A673 (cell line): ENCODE measurements at places on chromosomes 1 and 21. TPM values are rescaled to one million over a fixed set of nuclear protein-coding genes. Genes with fewer than 3 reads are reported as not detected.

- no peak overlapping the region for H3K27ac ChIP-seq
- no peaks in the 10 kb centered on the region for H3K4me1 ChIP-seq
- no peak overlapping the region for H3K4me3 ChIP-seq
- no peak for DNase-seq
- peaks cover 14% of the 10 kb centered on the region for H3K27me3 ChIP-seq
Observed at GRCh38 chr1:74596717-74597116, 76.9 kb downstream of the ERICH3 start.

DNA sequence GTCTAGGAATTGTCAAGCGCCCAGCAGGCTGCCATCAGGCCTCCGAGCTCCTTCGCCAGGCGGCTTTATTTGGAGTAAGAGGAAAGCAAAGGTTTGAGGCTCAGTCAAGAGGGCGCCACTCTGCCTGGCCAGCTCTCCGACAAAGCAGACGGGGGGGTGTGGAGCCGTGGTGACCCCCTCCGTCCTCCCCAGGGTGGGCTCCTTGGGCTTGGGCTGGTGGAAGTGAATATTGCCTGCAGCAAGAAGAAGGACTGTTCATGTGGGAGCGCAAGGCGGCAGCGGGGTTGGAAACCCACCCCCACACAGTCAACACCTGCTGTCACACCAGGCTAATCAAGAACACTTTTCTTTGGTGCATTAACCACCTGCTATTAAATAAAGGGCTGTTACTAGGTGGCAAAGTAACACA lies 14.6 kb downstream of the EPHX1 start:
- H3K27me3 ChIP-seq: no peaks in the 10 kb centered on the region
- no peaks in the 10 kb centered on the region for H3K4me1 ChIP-seq
- H3K27ac ChIP-seq: no peak overlapping the region
- H3K36me3 ChIP-seq: no peaks in the 10 kb centered on the region

DNA sequence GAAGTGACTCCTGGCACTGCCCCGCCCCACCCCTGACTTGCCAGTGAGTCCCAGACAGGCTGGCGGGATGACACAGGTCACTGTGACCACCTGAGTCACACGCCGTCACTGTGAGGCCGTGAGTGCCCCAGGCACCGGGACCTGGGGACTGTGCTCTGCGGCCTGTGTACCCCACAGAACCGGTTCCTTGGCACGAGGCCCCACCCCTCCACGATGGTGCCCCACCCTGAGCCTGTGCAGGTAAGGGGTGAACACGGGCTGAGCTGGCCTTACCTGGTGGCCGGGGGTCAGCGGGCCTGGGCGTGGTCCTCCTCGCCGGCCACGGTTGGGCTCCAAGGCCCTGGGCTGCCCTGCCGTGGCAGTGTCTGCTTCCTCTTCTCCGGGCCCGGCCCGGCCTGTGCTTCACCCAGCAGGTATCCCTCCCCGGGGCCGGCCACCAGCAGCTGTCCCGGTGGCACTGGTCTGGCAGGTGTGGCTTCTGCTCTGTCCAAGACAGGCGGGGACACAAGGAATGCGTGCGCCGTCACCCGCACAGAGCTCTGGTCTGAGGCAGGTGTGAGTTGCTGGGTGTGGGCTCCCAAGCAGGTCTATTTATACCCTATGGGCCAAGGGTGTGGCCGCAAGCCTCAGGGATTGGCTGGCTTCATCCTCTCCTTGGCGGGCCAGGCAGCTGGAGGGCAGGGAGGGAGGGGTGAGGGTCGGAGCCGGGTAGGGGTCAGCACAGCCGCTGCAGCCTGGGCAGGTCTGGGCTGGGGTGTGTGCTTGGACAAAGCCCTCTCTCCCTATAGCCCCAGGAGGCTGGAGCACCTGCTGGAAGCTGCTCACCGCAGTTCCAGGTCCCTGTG lies at the start of gene RNF223:
Gene RNF223, minus strand, starts transcription at position 564 of the 845 bp plus-strand sequence. CDS start 1,740 bp downstream, outside the sequence.
- no peak within 1 kb of the TSS for H3K4me3 ChIP-seq
- H3K27me3 ChIP-seq: no peaks in the 10 kb centered on the region
- no peak within 1 kb of the TSS for H3K27ac ChIP-seq

DNA sequence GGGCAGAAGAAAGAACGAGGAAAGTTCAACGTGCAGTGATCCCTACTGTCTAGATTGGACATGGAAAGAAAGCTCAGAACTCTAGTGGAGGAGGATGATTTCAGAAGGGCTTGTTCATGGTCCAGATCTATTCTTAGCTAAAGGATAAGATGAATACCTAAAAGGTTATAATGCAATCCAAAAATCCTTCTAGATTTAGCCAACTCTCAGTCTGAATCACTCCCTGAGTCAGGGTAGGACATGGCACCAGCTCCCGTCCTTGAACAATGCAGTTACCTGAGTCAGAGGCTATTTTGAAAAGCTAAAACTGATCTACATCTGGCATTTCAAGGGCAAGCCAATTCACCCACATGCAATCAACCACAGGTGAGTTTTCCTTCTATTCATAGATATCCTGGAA lies 38.8 kb upstream of the HIVEP3 start:
- no peak overlapping the region for H3K27ac ChIP-seq
- no peak overlapping the region for H3K4me3 ChIP-seq
- DNase-seq: no peak
- H3K27me3 ChIP-seq: no peaks in the 10 kb centered on the region
- H3K36me3 ChIP-seq: no peaks in the 10 kb centered on the region

GRCh38 chr1:235004840-235005391 lies 123.7 kb downstream of the TOMM20 start:
- H3K4me1 ChIP-seq: no peaks in the 10 kb centered on the region
- H3K36me3 ChIP-seq: no peaks in the 10 kb centered on the region
- H3K4me3 ChIP-seq: no peak overlapping the region
- H3K27ac ChIP-seq: no peak overlapping the region

Gene SLAMF9
- total RNA-seq: not detected in 2 replicates

DNA sequence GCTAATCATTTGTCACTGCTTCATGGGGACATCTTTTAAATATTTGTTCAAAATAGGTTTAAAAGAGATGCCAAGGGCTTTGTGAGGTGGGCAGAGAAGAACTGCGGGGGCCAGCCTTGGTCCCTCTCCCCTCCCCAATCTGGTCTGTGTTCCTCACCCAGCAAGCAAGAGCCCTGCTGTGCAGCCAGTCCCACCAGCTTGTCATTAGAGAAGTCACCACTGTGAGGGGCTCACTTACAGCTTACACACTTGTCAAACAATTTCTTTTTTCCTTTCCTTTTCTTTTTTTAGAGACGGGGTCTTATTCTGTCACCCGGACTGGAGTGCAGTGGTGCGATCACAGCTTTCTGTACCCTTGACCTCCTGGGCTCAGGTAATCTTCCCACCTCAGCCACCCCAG lies 10.4 kb upstream of the CDK18 start:
- no peaks in the 10 kb centered on the region for H3K27me3 ChIP-seq
- no peak for DNase-seq
- peaks cover 47% of the 10 kb centered on the region for H3K4me1 ChIP-seq
- H3K36me3 ChIP-seq: no peaks in the 10 kb centered on the region
- H3K4me3 ChIP-seq: no peak overlapping the region
- H3K27ac ChIP-seq: no peak overlapping the region

DNA sequence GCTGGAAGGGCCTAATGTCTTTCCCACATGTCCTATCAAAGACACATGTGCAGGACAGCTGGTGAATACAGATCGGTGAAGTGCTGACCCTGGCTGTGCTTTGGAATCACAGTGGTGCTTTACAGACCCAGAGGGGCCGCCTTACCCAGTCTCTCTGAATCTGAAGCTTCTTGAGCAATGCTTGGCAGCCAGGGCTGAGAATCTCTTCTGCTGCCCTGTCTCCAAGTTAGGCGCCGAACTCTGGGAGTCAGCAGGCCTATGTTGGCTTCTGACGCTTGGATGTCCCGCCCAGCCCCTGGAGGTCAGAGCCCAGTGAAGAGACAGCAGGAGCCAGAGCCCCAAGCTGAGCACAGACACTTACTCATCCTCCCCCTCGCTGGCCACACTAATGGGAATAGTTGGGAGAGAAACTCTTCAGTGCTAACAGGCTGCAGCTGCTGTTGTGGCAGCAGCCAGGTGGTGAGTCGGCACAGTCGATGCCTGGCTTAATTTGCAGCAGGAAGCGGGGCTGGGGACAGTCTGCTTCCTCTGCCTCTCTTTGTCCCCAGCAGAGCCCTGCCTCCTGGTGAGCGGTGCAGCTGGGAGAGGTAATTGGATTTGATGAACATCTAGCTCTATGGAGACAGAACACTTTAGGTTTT lies 68.1 kb downstream of the URB2 start:
- peaks cover 47% of the 10 kb centered on the region for H3K4me1 ChIP-seq
- no peaks in the 10 kb centered on the region for H3K36me3 ChIP-seq
- peak overlapping the region; percentile 87 for H3K27ac ChIP-seq
- peak overlapping the region; percentile 11 for H3K4me3 ChIP-seq

Gene TEX38
- not detected in 2 replicates for total RNA-seq

DNA sequence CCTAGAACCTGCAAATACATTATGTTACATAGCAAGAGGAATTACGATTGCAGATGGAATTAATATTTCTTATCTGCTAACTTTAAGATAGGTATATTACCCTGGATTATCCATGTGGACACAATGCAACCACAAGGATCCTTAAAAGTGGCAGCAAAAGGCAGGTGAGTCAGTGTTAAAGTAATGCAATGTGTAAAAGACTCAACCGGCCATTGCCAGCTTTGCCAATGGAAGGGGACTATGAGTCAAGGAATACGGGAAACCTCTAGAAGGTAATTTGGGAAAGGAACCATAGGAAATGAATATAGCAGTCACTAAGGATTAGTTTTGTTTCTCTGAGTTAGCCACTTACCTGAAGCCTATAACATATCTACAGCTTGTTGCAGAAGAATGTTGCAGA lies 692.1 kb upstream of the ZP4 start:
- DNase-seq: no peak
- no peaks in the 10 kb centered on the region for H3K36me3 ChIP-seq
- H3K4me1 ChIP-seq: no peaks in the 10 kb centered on the region
- no peaks in the 10 kb centered on the region for H3K27me3 ChIP-seq

- H3K27ac ChIP-seq: no peak overlapping the region
- H3K4me1 ChIP-seq: no peaks in the 10 kb centered on the region
- no peak overlapping the region for H3K4me3 ChIP-seq
- H3K36me3 ChIP-seq: no peaks in the 10 kb centered on the region
Observed at GRCh38 chr1:58620926-58621325, 43.9 kb upstream of the TACSTD2 start.

Gene FAM151A
- not detected in 2 replicates for total RNA-seq

DNA sequence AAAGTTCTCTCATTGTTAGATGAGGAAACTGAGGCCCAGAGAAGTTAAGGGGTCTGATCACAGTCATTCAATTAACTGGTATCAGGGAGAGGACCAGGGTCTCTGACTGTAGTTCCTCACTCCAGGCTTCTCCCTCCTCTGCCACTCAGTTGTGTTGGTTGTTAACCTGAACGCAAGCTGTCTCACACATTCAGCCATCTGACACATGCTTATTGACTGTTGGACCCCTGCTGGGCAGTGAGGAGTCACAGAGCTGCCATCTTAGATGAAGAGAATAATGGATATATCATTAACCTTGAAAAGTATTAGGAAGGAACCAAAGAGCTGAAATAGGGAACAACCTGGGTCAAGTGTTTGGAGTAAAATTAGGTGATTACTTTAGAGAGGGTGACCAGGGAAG lies 194.8 kb downstream of the ZZZ3 start:
- H3K4me3 ChIP-seq: no peak overlapping the region
- H3K27me3 ChIP-seq: no peaks in the 10 kb centered on the region
- H3K4me1 ChIP-seq: no peaks in the 10 kb centered on the region

DNA sequence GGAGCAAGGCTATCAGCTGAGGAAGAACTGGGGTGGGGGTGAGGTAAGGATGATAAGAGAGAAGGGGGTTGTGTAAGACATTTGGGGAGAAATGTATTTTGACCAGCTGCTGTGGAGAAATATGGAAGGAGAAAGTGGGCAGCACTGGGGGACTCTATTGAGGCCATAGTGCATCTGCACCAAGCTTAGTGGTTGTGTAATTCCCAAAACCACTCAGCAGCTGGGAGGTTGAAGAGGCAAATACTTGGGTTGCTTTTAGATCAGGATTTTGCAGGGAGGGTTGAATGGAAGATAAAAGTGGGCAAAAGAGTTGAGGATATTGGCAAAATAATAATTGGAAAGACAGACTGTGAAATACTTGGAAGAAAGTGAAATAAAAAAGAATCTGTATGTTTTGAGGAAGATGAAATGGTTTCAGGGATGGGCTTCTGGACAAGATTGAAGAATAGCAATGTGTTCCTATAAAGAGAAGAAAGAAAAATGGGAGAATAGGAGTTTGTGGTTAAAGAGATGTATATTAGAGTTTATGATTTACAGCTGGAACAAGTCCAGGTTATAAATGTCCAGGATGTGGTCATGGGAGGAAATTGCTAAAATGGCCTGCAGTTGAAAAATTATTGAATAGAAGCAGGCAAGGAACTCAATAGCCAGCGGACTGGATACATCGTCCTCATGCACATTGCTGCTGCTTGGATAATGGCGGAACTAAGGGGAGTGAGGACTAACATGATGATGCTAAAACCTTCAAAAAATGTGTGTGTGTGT lies 162.7 kb downstream of the DNM3 start:
- no peak overlapping the region for H3K27ac ChIP-seq
- no peak for DNase-seq
- no peak overlapping the region for H3K4me3 ChIP-seq
- no peaks in the 10 kb centered on the region for H3K36me3 ChIP-seq

- H3K36me3 ChIP-seq: no peaks in the 10 kb centered on the region
- H3K4me3 ChIP-seq: no peak overlapping the region
- H3K27ac ChIP-seq: no peak overlapping the region
- H3K4me1 ChIP-seq: no peaks in the 10 kb centered on the region
- no peak for DNase-seq
Observed at GRCh38 chr1:167670563-167670962, 40.5 kb downstream of the RCSD1 start.

GRCh38 chr1:155952505-155952890 lies 11.1 kb downstream of the RXFP4 start:
- DNase-seq: no peak
- no peaks in the 10 kb centered on the region for H3K27me3 ChIP-seq
- H3K4me1 ChIP-seq: no peaks in the 10 kb centered on the region
- no peak overlapping the region for H3K27ac ChIP-seq

DNA sequence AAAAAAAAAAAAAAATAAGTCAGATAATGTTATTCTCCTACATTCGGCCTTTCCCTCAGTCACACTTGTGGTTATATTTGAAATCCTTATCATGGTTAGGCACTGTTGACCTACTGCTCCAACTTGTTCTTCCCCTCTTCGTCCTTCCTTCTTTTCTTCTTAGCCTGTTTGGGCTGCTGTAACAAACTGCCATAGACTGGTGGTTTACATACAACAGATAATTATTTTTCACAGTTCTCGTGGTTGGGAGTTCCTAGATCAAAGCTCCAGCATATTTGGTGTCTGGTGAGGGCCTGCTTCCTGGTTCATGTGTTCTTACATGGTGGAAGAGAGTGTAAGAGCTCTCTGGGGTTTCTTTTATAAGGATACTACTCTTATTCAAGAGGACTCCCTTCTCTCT lies 73.4 kb downstream of the RABGAP1L start:
- DNase-seq: no peak
- H3K27ac ChIP-seq: no peak overlapping the region
- no peaks in the 10 kb centered on the region for H3K27me3 ChIP-seq
- H3K36me3 ChIP-seq: no peaks in the 10 kb centered on the region

Gene NBPF6
- not detected in 2 replicates for total RNA-seq

GRCh38 chr1:11701551-11701961 lies 10.0 kb downstream of the DRAXIN start:
- H3K4me1 ChIP-seq: peaks cover 53% of the 10 kb centered on the region
- DNase-seq: peak; percentile 65
- peak overlapping the region; percentile 37 for H3K4me3 ChIP-seq
- H3K27ac ChIP-seq: peak overlapping the region; percentile 6
- no peaks in the 10 kb centered on the region for H3K36me3 ChIP-seq

- peaks cover 24% of the 10 kb centered on the region for H3K4me1 ChIP-seq
- H3K27me3 ChIP-seq: no peaks in the 10 kb centered on the region
- H3K27ac ChIP-seq: no peak overlapping the region
- peak; percentile 40 for DNase-seq
- no peak overlapping the region for H3K4me3 ChIP-seq
Observed at GRCh38 chr1:172041742-172042141, 200.4 kb downstream of the DNM3 start.

GRCh38 chr1:248421384-248421783 lies 18.5 kb downstream of the OR2T1 start:
- H3K27me3 ChIP-seq: no peaks in the 10 kb centered on the region
- H3K4me1 ChIP-seq: no peaks in the 10 kb centered on the region
- H3K4me3 ChIP-seq: no peak overlapping the region
- H3K27ac ChIP-seq: no peak overlapping the region
